ENCODE measurements at places on chromosomes 2 and 18.

DNA sequence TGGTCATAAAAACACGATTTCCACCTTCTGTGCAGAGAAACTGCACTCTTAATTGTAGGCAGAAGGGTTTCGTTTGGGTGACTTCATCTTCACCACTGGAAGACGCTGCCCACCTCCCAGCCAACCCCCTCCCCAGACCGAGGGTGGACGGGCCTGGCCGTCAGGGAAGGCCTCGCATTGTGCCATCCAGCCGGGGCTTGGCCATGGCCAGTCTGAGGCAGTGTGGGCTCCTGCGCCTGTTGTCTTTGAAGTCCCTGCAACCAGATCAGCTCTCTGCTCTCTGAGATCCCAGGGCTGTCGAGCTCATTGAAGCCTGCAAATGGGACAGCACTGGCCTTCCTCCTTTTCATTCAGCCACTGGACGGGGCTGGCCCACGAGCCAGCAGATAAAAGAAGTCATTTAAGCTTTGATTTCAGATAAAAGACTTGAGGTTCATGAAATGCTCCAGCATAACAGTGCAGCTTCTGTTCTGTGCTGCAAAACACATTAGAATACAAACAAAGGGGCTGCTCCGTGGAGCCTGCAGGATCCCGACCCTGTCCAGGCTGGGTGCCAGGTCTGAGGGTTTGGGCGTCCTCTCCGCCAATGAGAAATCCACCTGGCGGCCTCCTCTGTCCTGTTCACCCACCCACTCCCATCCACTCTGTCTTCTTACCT, 253.5 kb downstream of the LDLRAD4 start:
- H3K4me1 ChIP-seq = peaks cover 2% of the 10 kb centered on the region
- H3K36me3 ChIP-seq = peaks cover 42% of the 10 kb centered on the region
- no peak overlapping the region for H3K27ac ChIP-seq
- DNase-seq = no peak
- H3K27me3 ChIP-seq = no peaks in the 10 kb centered on the region

DNA sequence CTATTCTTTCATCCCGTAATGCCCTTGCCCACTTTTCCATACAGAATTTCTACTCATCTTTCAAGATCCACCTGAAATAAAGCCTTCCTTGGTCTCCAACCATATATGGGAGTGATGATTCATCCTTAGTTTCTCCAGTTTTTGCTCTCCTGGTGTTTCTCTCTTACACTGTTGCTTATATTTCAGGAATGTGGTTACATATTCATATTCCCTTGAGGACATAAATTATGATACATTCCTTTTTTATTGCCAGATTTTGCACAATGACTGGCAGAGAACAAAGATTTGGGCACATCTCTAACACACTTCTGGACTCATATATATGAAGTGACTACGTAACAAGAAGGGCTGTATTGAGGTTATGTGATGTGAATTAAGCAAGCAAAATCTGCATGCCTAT, 1573.4 kb upstream of the NXPH2 start:
- no peak overlapping the region for H3K4me3 ChIP-seq
- no peak overlapping the region for H3K27ac ChIP-seq
- no peaks in the 10 kb centered on the region for H3K36me3 ChIP-seq
- no peaks in the 10 kb centered on the region for H3K4me1 ChIP-seq

GRCh38 chr18:6210349-6211173, 204.2 kb downstream of the L3MBTL4 start:
- H3K27ac ChIP-seq = no peak overlapping the region
- H3K36me3 ChIP-seq = peaks cover 3% of the 10 kb centered on the region
- H3K4me3 ChIP-seq = no peak overlapping the region
- H3K4me1 ChIP-seq = no peaks in the 10 kb centered on the region
- DNase-seq = no peak

- H3K4me3 ChIP-seq = no peak overlapping the region
- DNase-seq = no peak
- H3K4me1 ChIP-seq = peaks cover 8% of the 10 kb centered on the region
- no peak overlapping the region for H3K27ac ChIP-seq
- H3K27me3 ChIP-seq = no peaks in the 10 kb centered on the region
- no peaks in the 10 kb centered on the region for H3K36me3 ChIP-seq
These were observed 240.9 kb downstream of the SLC8A1 start for GRCh38 chr2:40210968-40211353.

DNA sequence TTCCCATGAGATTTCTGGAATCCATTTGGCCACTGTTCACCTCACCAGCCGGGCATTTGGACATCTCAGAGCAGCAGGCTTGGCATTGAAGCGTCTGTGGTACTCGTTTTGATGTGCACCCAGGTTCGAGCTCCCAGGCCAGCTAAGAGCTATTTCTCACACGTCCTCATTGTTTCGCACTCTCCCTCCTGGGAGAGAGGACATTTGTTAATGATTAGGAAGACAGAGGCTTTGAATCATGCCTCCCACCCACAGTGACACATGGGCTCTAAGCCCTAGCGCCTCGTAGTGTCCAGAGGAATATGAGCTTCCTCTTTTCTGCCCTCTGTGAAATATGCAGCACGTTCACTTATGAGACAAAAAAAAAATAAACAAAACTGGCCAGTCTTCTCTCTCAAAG, 361.8 kb downstream of the RND3 start:
- H3K27ac ChIP-seq = no peak overlapping the region
- H3K4me3 ChIP-seq = no peak overlapping the region
- H3K27me3 ChIP-seq = no peaks in the 10 kb centered on the region
- H3K4me1 ChIP-seq = no peaks in the 10 kb centered on the region

DNA sequence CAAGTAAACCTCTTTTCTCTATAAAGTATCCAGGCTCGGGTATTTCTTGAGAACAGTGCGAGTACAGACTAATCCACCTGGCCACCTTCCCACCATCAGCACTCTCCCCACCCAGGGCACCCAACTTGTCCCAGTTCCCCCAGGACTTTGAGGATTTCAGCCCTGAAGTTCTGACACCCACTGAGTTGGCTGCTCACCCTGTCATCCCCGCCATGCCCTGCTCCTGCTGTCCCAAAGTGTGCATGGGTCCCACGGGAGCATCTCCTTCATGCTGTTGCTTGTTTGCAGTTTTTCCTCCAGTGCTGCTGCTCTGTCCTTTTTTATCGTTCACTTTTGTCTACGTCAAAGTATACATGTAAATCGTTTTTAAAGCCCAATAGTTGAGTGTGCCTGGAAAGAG, 273.9 kb downstream of the PHLPP1 start:
- DNase-seq = no peak
- peaks cover 5% of the 10 kb centered on the region for H3K27me3 ChIP-seq
- no peaks in the 10 kb centered on the region for H3K4me1 ChIP-seq
- H3K36me3 ChIP-seq = no peaks in the 10 kb centered on the region
- no peak overlapping the region for H3K4me3 ChIP-seq

- H3K36me3 ChIP-seq = peaks cover 9% of the 10 kb centered on the region
- no peak for DNase-seq
- no peaks in the 10 kb centered on the region for H3K27me3 ChIP-seq
- no peaks in the 10 kb centered on the region for H3K4me1 ChIP-seq
These were observed 31.9 kb downstream of the ABHD3 start for GRCh38 chr18:21672521-21673267.

DNA sequence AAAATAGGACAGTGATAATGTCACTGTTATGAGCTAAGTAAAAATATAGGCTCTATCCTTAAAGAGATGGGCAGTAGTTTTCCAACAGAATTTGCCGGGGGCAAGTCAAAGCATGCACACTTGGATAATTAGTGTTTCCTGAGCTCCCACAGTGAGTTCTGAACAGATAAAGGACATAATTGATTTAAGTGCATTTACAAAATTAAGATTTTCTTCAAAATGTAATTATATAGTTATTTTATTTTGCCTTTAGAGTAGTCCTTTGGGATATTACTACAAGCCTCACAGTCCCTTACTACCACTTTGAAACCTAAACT, 107.6 kb downstream of the RAPGEF4 start:
- H3K36me3 ChIP-seq = no peaks in the 10 kb centered on the region
- no peak overlapping the region for H3K4me3 ChIP-seq
- H3K27ac ChIP-seq = no peak overlapping the region

GRCh38 chr2:121617042-121617599, 32.1 kb downstream of the CLASP1 start:
- no peaks in the 10 kb centered on the region for H3K27me3 ChIP-seq
- peaks cover 22% of the 10 kb centered on the region for H3K36me3 ChIP-seq

DNA sequence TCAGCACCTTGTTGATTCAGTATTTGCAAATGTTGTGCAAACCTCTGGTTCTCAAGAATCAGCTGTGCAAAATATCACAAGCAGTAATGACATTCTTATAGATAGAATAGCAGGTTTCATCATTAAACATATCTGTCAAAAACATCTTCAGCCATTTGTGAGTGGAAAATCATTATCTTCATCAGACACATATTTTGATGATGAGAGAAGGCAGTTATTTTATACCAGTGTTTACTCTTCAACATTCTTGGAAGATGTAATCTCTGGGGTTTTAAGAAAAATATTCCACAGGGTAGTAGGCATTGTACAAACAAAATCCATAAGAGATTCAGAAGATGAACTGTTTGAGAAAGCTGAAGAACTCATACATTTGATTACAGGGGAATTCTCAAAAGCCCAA, 64.3 kb downstream of the FSIP2 start:
- no peak for DNase-seq
- no peaks in the 10 kb centered on the region for H3K4me1 ChIP-seq
- no peaks in the 10 kb centered on the region for H3K27me3 ChIP-seq

DNA sequence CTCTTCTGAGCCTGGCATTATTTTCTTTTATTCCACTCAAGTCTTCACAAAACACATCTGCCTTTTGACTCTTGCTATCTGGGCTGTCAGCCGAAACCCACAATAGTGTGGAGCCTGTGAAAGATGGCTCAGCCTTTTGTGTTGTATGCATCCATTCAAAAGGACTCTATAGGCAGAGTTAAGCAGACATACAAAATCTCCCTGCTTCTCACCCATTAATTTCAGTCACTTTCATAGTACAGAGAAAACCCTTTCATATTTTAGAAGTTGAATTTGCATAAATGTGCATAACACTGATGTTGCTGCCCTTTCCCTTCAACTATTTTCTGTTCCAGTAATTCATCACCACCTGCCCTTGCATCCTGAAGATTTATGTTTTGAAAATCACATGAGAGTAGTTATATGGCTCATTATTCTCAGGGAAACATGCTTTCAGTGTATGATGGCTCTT, 154.6 kb downstream of the EVA1A start:
- H3K36me3 ChIP-seq = peaks cover 22% of the 10 kb centered on the region
- H3K4me3 ChIP-seq = no peak overlapping the region

- H3K27ac ChIP-seq = peak overlapping the region; percentile 79
- H3K4me1 ChIP-seq = peaks cover 54% of the 10 kb centered on the region
- H3K4me3 ChIP-seq = peak overlapping the region; percentile 19
- DNase-seq = no peak
- H3K36me3 ChIP-seq = no peaks in the 10 kb centered on the region
These were observed 53.6 kb upstream of the CTDP1 start for GRCh38 chr18:79625924-79626561.

DNA sequence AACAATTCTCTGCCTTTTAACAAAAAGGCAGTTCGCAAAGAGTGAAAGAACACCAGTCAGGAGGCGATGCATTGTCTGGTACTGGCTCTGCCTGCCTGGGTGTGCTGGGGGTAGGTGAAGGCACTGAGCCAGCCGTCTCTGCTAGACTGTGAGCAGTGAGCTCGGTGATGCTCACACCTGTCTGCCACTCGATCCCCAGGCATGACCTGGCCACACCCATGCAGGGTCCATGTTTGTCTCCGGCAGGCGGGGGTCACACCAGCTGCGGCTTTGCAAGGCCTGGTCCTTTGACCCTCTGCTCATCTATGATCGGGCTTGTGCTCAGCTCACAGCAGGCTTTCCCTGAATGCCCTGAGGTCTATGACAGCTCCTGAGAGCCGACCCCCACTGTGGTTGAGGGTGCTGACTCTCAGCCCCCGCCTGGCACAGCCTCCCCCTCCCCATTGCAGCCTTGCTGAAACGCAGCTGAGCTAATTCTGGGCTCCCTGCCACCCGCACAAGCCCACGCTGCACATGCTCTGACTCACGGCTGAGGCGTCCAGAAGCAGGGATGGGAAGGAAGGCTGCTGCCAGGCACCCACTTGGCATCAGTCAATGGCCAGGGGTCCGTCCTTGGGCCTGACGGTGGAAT, 23.7 kb downstream of the CRACDL start:
- DNase-seq = no peak
- H3K27me3 ChIP-seq = peaks cover 25% of the 10 kb centered on the region
- H3K4me3 ChIP-seq = no peak overlapping the region
- H3K27ac ChIP-seq = no peak overlapping the region

- no peak for DNase-seq
- H3K36me3 ChIP-seq = no peaks in the 10 kb centered on the region
- H3K4me1 ChIP-seq = no peaks in the 10 kb centered on the region
- no peak overlapping the region for H3K27ac ChIP-seq
- H3K4me3 ChIP-seq = no peak overlapping the region
These were observed 1702.6 kb upstream of the LRRTM1 start for GRCh38 chr2:82007071-82007664.

DNA sequence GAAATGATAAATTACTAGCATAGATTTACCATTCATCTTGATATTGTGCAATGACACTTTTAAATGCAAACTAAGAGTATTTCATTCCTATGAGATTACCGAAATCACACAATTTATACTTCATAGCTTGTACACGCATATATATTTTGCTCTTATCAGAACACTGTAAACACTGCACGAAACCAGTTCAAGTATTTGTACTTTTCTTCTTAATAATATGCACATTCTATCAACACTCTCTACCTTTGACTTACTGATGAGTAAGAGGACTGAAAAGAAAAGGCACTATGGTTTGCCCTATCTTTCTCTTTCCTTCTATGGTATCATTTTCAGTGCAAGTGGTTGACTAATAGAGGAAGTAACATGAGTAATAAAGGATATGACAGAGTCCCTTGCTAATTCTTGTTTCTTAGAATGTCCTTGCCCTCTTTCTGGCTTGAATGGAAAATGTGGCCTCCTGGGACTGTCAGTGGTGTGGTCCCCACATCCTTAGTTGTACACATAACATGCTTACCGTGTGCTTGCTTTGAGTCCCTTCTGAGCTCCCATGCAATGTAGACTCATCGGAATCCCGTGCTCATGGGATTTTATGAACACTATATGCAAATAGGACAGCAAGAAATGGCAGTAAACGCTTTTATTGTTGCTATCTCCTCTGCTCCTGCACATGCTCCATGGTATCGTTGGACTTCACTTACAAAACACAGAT, 363.5 kb upstream of the TNP1 start:
- H3K27me3 ChIP-seq = peaks cover 38% of the 10 kb centered on the region
- H3K4me3 ChIP-seq = peak overlapping the region; percentile 9
- H3K4me1 ChIP-seq = peaks cover 18% of the 10 kb centered on the region
- no peaks in the 10 kb centered on the region for H3K36me3 ChIP-seq
